ENCODE measurements at places on chromosomes 6 and 20.

GRCh38 chr6:11370191-11371018, 137.9 kb upstream of the NEDD9 start:
- DNase-seq = no peak

GRCh38 chr6:148657048-148657447, 89.8 kb upstream of the UST start:
- no peak for DNase-seq

DNA sequence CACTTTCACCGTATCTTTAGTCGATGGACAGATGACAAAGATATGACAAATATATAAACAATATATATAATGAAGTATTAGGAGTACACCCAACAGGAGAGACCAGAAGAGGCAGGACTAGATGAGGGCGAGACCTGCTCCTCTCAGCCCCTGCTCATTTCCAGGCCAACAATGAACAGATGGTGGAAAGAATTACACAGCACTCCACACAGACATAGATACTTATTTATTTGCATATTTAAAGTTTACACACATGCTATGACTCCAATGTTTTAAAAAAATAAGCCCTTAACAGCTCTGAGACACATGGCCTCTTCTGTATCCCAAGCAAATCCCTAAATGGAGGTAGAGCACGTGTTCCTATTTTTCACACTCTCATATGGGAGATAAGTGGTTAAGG, 10.4 kb downstream of the FAM210B start:
- no peak for DNase-seq

DNA sequence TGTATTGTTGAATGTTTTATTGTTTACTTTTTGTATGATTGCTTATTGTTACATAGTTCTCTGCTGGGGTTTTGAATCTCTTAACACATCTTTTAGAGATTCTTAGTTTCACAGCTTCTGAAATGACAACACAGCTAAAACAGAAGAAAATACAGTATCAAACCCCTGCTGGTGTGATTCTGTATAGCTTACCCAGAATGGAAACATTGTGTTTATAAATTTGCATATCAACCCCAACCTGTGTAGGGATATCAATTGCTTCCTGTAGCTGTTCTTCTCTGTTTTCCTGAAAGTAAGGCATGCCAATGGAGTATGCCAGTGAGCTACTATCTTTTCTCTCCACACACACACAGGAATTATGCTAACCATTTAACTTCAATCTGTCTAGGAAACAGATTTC, 64.3 kb upstream of the ID4 start:
- no peak for DNase-seq

DNA sequence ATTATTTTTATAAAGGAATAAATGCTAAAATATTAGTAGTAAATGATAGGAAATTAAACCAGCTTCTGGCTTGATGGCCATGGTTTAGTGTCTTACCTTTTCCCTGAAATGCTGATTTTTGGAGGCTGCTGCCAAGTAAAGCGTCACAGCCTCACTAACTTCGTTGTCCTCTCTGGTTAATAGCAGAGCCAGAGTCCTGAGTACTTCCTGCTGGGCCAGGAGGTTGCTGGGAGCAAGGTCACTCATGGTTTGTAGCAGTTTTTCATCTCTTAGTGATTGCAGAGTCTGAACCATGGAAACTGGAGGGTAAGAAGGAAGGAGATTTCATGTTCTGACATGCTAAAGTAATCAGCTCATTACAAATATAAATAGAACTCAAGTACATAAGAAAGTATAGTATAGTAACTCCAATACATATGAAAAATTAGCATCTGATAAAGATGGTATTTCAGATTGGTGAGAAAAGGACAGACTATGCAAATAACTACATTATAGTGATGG, 26.5 kb upstream of the ARMH2 start:
- DNase-seq = no peak

Data from K562 (cell line).